Heart left ventricle (tissue), 16 donors: ENCODE measurements at places on chromosomes 5 and 9. TPM values are rescaled to one million over a fixed set of nuclear protein-coding genes. Genes with fewer than 3 reads are reported as not detected.

SV2C gene
- total RNA-seq: 0.14 TPM

BTNL8 gene
- total RNA-seq: not detected

UBAP2 gene
- 30.9 TPM for total RNA-seq

GADD45G gene
- total RNA-seq: 9.9 TPM

GMCL2 gene
- total RNA-seq: not detected
